ENCODE measurements at places on chromosomes 5 and 9.

DNA sequence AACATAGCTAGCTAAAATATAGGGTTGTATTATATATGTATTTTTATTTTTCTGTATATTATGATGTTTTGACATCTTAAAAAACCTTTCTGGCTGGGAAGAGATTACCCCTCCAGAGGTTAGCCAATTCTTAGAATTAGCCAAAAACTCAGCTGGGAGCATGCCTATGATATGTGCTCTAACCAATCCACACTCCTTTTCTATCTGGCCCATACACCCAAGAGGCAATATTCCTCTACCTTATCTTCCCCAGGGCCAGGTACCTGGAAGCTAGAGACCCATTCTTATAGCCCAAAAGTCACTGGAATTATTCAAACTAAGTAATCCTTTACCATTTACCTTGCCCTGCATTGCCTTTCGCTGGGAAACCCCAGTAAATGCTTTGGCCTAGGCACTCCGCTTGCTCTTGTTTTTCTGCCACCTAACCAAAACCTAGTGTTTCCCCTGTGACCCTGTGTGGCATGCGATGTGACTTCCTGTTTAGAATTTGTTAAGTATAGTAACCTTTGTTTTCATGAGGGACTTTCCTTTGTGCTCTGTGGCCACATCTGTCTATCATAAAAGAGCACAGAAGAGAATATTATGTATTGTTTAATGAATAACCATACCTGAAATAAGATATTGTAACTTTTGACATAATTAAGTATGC, 37.4 kb downstream of the CSNK1G3 start:
- no peaks in the 10 kb centered on the region for H3K36me3 ChIP-seq
- no peak for DNase-seq
- H3K27ac ChIP-seq, result no peak overlapping the region
- H3K27me3 ChIP-seq, result no peaks in the 10 kb centered on the region
- no peak overlapping the region for H3K4me3 ChIP-seq

DNA sequence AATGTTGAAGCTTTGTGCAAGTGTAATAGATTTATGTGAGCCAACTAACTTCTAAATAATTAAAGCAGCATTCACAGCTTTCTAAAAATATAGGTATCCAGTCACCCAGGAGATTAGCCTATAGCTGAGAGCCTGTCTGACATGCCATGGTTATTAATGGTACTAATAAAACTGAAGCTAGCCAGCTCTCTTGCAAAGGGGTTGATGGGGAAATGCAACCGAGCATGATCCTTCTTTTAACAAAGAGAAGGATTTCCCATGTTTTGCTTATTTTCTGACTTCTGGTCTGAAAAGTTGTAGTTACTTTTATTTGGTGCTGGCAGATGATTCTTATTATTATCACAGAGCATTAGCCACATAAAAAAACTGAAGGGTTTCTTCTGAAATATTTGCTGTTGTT, 488.7 kb upstream of the CYLC2 start:
- no peak overlapping the region for H3K4me3 ChIP-seq
- no peaks in the 10 kb centered on the region for H3K4me1 ChIP-seq
- no peaks in the 10 kb centered on the region for H3K36me3 ChIP-seq
- no peak overlapping the region for H3K27ac ChIP-seq
- H3K27me3 ChIP-seq, result no peaks in the 10 kb centered on the region
- no peak for DNase-seq

DNA sequence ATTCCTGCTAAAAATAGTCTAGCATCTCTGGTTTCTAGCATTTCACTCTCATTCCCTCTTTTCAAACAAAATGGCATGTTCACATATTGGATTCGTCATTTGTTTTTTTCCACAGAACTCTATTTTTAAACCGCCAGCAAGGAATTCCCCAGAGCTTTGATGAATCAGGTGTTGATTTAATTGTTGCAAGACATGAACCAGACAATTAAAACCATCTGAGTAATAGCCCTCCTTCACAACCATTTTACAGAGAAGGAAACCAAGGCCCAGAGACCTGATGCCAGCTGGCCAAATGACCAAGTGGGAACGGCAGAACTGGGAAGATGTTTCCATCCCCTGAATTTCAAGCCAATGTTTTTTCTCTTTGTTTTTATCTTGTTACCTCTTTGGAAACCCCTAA, 167.0 kb downstream of the CAAP1 start:
- no peaks in the 10 kb centered on the region for H3K36me3 ChIP-seq
- H3K4me1 ChIP-seq, result no peaks in the 10 kb centered on the region
- no peak overlapping the region for H3K27ac ChIP-seq
- no peak overlapping the region for H3K4me3 ChIP-seq
- no peak for DNase-seq
- no peaks in the 10 kb centered on the region for H3K27me3 ChIP-seq

GRCh38 chr5:37771731-37772130, 68.1 kb downstream of the GDNF start:
- no peaks in the 10 kb centered on the region for H3K36me3 ChIP-seq
- no peak for DNase-seq
- no peaks in the 10 kb centered on the region for H3K4me1 ChIP-seq
- no peaks in the 10 kb centered on the region for H3K27me3 ChIP-seq

GRCh38 chr5:146466521-146467349, 19.6 kb downstream of the TCERG1 start:
- H3K36me3 ChIP-seq, result peaks cover 51% of the 10 kb centered on the region
- H3K27ac ChIP-seq, result no peak overlapping the region
- H3K4me1 ChIP-seq, result no peaks in the 10 kb centered on the region
- no peaks in the 10 kb centered on the region for H3K27me3 ChIP-seq
